Activated T-cell treated with anti-CD3 and anti-CD28 coated beads for 48 hours (primary cell): ENCODE measurements at places on chromosomes 1 and 21.

DNA sequence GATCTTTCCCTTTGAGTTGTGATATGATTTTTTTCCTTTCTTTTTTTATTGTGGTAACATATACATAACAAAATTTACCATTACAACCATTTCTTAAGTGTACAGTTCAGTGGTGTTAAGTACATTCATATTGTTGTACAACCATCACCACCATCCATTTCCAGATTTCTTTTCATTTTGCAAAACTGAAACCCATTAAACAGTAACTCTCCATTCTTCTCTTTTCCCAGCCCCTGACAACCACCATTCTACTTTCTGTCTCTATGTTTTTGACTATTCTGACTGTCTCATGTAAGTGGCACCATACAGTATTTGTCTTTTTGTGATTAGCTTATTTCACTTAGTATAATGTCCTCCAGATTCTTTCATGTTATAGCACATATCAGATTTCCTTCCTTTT, 30.3 kb downstream of the CEP350 start:
- DNase-seq = no peak

GRCh38 chr1:212860713-212861581, 2.9 kb downstream of the FLVCR1 start:
- DNase-seq = no peak

DNA sequence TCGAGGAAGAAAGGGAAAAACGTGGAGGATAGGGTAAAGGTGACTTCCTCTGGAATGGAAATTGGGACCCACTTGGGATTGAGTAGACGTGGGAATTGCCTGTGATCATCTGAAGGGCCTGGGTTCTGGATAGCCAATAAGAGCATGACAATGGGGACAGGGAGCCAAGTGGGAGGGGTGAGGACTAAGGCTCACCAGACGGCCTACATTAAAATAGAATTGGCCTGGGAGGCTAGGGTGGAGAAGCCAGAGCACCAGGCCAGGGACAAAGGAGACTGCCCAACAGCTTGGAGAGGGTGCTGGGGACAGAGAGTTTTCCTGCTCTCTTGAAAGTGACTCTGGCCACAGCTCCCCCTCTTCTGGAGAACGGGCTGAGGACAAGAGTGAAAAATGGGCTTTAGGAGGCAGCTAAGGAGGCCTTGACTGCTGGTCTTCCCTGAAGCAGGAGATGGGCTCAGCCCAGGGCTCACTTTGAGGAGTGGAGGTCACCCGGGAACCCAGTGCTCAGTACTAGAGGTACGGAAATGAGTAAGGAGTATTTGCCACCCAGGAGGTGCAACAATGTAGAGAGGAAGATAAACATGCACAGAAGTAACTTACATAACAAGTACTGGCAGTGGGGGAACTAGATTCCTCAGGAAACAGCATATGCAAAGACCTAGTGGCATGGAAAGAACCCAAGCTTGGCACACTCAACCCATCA, 18.8 kb downstream of the INKA2 start:
- no peak for DNase-seq

GRCh38 chr1:59071876-59072582, 224.9 kb upstream of the FGGY start:
- DNase-seq = no peak

DNA sequence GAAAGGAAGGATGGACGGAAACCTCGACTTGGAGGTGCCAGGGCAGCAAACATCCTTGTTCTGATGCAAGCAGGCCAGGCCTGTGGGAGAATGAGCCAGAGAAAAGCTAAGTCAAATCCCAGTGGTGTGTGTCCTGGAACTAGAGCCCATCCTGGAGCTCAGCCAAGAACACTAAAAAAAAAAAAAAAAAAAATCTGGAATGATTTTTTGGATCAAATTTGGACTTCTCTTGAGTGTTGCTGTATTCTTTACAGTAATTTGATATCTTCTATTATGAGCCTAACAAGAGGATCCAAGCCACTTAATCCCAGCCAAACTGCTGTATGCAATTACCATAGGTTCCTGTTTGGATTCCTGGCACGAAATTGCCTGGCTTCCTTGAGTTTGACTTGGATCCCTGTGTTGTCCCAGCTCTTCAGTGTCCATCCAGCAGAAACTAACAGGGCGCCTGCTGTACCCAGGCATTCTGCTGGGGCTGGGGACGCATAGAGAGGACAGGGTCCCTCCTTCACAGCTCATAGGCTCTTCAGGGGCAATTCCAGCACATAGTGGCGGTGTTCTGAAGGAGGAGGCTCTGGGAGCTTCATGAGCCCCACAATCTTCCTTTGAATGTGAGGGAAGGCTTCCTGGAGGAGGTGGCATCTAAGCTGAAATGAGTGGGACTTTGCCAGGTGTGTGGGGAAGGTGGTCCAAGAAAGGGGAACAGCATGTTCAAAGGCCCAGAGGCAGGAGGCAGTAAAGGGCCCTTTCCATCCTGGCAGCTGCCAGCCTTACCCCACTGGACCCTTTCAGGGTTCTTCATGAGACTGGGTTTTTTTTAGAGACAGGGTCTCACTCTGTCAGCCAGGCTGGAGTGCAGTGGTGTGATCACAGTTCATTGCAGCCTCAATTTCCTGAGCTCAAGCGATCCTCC, 24.7 kb downstream of the EPHX1 start:
- no peak for DNase-seq
